ENCODE measurements at places on chromosomes 3 and 15.

DNA sequence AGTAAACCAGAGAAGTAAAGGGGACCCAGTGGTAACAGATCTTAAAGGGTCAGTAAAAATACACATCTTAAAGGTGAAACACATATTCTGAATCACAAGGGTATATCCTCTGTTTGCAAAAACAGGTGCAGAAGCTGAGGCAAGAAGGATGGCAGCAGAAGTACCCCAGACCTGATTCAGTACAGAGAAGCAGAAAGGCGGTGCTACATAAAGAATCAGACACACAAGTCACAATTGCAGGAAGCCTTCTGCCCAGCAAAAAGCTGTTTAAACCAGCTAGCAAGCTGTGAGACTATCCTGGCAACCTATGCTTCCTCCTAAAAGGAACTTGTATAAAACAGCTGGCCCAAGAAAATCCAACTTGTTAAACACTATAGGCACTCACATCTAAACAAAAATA, 49.4 kb downstream of the ZNF280D start:
- no peak for DNase-seq

DNA sequence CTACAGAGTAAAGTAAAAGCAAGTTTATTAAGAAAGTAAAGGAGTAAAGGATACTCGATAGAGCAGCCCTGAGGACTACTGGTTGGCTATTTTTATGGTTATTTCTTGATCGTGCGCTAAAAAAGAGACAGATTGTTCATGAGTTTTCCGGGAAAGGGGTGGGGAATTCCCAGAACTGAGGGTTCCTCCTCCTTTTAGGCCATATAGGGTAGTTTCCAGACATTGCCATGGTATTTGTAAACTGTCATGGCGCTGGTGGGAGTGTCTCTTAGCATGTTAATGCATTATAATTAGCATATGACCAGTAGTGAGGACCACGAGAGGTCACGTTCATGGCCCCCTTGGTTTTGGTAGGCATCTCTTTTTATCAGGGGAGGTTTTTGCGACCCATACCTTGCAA, 213.1 kb downstream of the OSBPL10 start:
- DNase-seq, result no peak

DNA sequence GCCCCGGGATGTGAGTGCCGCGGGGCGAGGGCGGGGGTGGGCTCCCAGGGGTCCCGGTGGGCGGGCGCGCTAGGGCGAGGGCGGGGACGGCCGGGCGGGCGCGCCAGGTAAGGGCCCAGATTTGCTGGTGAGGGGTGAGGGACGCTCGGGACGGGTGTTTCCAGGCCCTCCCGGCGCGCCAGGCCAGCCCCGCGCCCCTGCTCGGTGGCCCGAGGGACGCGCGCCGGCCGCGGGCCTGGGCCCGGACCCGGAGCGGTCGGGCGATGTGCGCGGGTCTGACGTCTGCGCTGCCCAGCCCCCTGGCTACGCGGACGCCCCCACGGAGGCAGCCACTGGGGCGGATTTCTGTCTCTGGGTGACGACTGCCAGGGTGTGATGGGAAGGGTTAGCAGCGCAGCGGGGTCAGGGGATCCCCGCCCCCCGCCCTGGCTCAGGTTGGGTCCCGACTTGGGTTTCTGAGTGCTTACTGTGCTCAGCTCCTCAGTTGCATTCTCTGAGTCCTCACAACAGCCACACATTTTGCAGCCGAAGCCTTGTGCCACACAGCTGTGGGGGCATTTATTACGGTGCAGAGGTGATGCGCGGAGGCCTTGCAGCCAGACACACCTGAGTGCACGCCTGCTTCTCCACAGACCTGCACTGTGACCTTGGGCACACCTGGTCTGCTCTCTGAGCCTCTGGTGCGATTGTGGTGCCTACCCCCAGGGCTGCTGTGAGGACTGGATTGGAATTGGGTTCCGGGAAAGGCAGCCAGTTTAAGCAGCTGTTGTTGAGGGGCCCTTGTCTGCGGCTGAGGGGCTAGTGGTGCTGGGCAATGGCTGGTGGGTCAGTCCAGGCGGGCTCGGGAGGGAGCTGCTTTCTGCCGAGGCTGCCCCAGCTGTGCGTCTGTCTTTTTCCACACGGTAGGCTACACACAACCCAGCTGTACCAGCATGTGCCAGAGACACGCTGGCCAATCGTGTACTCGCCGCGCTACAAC, 523 bp downstream of the HDAC11 start:
- peak; percentile 63 for DNase-seq

- no peak for DNase-seq
Observed at GRCh38 chr3:108983051-108983450, 29.4 kb upstream of the GUCA1C start.

DNA sequence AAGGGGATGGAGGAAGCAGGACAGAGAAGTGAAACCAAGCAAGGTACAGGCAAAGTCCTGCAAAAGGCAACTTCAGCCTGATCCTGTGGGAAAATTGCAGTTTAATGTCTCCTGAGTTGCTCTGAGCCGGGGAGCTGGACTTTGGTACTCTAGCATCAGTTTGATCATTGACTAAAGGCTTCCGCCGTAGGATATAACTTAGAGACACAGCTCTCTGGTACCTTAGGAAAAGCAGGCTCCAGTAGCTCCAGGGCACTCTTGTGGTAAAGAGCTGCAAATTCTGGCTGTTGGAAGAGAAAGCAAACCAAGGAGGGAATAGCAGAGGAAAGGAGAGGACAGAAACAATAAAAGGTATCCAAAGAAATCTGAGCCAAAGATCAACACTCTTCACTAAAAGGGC, 521.1 kb downstream of the PLOD2 start:
- DNase-seq, result no peak

DNA sequence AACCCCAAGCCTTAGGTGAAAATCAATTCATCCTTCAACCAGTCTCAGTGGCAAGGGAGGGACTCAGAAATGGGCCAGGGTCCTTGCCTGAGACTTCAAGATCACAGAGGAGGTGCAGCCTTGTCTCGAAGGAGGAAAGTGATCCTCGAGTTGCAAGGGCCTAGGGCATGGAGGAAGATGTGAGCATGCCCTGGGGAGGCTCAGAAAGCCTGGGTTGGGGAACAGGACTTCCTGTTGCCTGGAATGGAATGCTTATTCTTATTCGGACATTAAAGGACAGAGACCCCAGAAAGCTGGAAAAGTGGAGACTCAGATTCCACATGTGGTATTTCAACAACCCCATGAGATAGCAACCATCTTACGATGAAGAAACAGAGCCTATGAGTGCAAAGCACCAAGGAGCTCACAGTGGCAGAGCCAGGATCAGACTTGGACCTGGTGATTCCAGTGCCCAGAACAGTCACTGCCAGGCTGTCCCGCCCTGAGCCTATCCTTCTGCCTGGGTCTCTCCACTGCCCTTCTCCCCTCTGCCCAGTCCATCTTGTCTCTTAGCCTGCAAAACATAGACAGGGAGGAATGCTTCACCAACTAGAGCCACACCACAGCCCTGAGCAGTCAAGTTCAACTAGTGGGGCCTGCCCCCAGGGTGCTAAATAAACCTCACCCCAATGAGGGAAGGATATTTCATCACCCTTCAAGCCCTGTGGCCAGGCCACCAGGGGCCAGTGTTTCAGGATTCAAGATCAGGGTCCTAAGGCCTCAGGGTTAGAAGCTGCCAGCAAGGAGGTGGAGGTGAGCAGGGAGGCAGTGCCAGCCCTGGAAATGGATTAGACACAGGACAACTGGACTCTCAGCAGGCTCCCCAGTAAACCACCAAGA, 21.9 kb downstream of the DAPK2 start:
- no peak for DNase-seq

- DNase-seq, result no peak
Observed at GRCh38 chr3:187759601-187760000, 14.3 kb upstream of the BCL6 start.

DNA sequence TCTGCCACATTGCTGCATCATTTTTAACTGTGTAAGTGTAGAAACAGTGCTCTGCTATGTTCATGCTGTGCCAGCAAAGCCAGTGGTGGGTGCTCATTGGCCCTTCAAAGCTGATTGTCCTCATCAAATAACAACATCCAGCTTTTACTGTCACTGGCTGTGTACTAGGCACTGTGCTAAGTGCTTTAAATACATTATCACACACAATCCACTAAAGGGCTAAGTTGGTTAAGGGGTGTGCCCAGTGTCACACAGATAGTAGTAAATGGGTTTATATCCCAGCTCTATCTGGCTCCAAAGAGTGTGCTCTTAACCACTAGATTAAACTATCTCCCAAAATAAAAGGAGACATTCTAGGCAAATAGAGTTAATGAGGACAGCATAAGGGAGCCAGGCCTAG, 7.7 kb downstream of the TUBGCP4 start:
- no peak for DNase-seq

GRCh38 chr3:107117922-107118536, 259.2 kb upstream of the CCDC54 start:
- no peak for DNase-seq

GRCh38 chr3:31785734-31786133, 195.3 kb downstream of the OSBPL10 start:
- DNase-seq, result no peak

DNA sequence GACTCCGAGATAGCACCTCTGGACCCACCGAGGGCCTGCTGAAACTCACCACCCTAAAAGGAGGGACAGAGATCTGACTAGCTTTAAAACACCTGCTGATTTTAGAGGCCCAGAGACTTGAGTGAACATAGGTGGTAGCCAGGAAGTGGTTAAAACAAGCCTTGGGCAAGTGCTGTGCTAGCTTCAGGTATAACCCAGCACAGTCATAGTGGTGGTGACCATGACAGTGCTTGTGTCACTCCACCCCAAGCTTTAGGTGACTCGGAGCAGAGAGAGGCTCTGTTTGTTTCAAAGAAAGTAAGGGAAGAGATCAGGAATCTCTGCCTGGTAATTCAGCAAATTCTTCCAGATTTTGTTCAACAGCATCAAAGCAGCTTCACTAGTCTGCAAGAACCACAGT, 641.1 kb upstream of the BCHE start:
- DNase-seq, result no peak

- peak; percentile 61 for DNase-seq
Observed at GRCh38 chr3:50124052-50124799, 30.9 kb upstream of the SEMA3F start.

GRCh38 chr3:152349392-152349791, 80.7 kb downstream of the MBNL1 start:
- DNase-seq, result no peak

DNA sequence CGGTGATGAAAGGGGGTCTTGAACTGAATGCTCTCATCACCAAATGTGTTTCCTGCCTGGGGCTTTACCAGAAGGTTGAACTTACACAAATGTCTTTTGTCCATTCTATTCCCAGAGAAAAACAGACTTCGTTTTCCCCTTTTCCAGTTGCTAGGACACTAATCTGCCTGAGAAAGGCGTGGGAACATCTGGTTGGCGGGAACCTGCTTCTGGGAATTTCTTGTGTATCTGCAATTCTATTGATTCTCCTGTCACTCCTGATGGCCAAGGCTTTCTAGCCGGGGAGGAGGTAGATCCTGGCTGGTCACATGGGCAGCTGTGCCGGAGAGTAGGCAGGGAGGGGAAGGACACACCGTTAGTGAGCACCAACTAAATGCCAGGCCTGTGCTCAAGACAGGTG, 31.1 kb upstream of the CCDC174 start:
- DNase-seq, result no peak

GRCh38 chr15:57861034-57861638, 154.6 kb downstream of the POLR2M start:
- no peak for DNase-seq

GRCh38 chr3:142866841-142867631, 21.8 kb downstream of the PCOLCE2 start:
- DNase-seq, result no peak

- no peak for DNase-seq
Observed at GRCh38 chr3:164851905-164852304, 226.4 kb downstream of the SI start.

DNA sequence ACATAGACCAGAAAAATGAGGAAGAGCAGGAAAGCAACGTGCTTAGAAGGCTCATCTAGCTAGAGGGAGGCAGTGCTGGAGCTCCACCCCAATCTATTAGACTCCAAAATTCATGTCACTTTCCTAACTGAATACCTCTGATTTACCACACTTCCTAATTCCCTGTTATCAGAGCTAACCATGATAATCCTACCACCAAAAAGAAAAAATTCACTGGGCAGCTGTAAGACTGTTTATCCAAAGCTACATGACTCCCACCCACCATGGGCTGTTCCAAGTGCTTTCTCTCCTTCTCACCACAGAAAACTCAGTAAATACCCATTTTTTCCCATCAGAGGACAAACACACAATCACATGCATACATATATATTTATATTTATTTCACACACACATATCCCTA, 479.5 kb upstream of the WNT5A start:
- no peak for DNase-seq

GRCh38 chr3:122502139-122502538, 12.6 kb downstream of the KPNA1 start:
- no peak for DNase-seq

DNA sequence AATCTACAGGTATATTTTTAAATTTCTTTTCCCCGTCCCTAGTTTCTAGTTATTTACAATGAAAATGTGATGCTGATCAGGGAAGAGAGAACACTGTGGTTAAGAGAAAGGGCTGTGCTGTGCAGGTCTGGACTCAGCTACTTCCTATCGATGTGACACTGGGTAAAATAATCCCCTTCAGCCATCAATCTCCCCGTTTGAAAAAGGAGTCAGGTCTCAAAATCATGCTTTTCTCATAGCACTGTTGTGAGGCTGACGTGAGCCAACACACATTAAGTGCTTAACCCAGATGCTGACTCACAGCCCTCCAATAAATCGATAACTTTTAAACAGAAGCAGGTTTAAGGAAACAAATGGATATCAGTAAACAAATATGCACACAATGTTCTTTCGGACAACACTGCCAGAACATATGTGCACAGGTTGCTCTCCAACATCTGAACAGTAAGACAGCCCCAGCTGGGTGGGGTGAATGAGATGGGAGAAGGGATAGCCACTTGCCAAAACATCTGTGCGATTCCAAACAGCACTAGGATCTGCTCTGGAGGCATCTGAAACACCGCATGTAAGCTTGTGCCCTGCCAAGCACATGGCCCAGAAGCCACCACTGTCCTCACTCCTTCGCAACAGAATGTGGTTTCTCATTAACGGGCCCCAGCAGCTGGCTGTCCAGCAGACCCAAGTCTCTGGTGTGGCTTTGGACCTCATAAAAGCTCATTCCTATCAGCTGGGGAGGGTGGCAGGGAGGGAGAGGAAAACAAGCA, 143.2 kb upstream of the PRICKLE2 start:
- DNase-seq, result no peak

DNA sequence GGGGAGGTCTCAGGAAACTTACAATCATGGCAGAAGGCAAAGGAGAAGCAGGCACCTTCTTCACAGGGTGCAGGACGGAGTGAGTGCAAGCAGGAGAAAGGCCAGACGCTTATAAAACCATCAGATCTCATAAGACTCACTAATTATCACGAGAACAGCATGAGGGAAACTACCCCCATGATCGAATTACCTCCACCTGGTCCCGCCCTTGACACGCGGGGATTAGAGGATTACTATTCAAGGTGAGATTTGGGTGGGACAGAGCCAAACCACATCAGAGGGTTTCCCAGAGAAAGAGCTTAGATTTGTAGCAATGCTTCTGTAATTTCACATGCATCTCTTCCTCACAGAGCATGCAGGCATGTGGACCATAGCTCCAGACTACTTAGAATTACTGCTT, 615.7 kb upstream of the UBE2E2 start:
- DNase-seq, result no peak

GRCh38 chr15:65451989-65452388, 29.2 kb upstream of the IGDCC4 start:
- DNase-seq, result no peak

- no peak for DNase-seq
Observed at GRCh38 chr15:62950462-62950931, 92.0 kb upstream of the TPM1 start.

- DNase-seq, result no peak
Observed at GRCh38 chr3:58556761-58557221, 19.8 kb upstream of the ACOX2 start.

Data from upper lobe of right lung (tissue), 1 donor.